Activated CD4-positive, alpha-beta T cell treated with anti-CD3 and anti-CD28 coated beads, Interleukin-2, amount 10 ng/mL, durations not matched to agents 24 days and 14 days (primary cell): ENCODE measurements at places on chromosomes 1 and 21. TPM values are rescaled to one million over a fixed set of nuclear protein-coding genes. Genes with fewer than 3 reads are reported as not detected.

PLPPR4 gene
- total RNA-seq, result not detected in 2 replicates

XCL2 gene
- 44.9 and 46.4 TPM in 2 replicates for total RNA-seq

NBPF10 gene
- total RNA-seq, result 3.2 TPM in 2 replicates

KCNJ6 gene
- total RNA-seq, result not detected in 2 replicates

NR1I3 gene
- not detected in 2 replicates for total RNA-seq
